ENCODE measurements at places on chromosomes 5 and 9.
A peak's percentile ranks its signal among the peaks of the same experiment; 100 is the strongest.

GRCh38 chr5:19837536-19838174 is 150.3 kb downstream of the CDH18 start:
- no peak for DNase-seq

DNA sequence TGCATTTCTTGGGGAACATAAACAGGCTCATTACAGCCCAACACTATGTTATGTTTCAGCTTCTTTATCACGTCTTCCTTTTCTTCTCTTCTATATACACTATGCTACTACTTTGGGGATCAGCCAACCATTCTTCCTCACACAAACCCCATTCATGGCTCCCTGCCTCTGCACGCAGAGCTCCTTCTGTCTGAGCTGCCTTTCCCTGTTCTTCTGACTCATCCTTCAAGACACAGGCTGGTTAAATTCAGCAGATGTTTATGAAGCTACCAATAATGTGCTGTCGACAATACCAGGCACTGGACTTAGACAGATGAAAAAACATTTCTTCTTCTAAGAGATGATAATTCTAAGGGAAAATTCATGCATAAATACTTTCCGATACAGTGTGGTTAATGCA is 102.5 kb upstream of the TXNDC8 start:
- DNase-seq: no peak

GRCh38 chr5:174599992-174600391 is 124.4 kb upstream of the MSX2 start:
- no peak for DNase-seq

DNA sequence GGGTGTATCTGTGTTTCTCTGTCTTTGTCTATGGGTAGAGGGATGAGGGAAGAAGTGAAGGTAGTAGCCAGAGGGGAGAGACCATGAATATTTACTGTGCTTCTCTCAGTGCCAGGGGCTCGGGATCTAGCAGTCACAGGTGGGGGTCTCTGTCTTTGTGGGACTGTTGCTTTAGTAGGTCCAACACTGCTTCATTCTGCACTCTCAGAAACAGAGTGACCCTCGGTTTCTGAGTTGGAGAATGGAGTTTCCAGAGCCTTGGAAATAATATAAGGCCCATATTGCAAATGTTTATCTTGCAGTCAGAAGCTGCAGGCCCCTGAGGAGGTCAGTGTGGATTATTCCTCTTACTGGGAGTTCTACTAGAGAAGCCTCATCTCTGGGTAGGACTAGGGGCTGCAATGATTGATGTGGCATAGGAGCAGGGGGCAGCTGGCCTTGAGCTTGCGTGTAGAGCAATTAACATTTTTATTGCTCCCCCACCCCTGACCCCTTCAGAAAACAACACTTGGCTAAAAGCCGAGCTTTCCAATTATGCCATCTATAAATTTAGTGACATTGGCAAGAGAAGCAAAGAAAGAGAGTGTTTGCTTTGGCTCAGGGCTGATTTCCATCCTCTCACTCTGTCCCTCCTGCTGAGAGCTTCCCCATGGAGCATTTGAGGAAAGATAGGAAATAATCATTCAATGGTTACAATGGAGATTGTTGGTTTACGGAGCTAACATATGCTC is 55.0 kb upstream of the TRPC7 start:
- peak; percentile 13 for DNase-seq

DNA sequence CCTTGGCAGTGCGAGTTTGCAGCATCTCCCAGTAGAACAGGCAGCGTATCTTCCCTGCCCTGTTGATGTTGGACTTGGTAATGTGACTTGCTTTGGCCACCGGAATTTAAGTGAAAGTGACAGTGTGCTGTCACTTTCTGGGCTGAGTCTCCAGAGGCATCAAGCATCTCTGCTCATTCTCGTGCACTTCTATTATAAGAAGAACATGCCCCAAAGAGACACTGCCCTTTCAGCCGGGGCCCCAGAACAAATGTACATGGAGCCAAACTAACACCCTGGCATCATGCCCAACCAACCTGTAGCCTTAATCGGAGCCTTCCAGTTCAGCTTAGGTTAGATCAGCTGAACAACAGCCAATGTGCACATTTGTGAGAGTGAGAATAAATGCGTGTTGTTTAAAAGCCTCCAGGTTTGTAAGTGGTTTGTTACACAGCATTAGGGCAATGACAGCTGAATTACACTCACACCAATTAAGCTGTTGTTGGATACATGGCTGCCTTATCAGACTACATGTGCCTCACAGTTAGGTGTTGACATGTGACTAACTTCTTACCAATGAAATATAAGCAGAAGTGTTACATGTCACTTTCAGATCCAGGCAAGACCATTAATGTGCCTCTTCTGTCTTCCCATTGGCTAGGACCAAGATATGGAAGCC is 22.1 kb upstream of the FRMD3 start:
- no peak for DNase-seq

DNA sequence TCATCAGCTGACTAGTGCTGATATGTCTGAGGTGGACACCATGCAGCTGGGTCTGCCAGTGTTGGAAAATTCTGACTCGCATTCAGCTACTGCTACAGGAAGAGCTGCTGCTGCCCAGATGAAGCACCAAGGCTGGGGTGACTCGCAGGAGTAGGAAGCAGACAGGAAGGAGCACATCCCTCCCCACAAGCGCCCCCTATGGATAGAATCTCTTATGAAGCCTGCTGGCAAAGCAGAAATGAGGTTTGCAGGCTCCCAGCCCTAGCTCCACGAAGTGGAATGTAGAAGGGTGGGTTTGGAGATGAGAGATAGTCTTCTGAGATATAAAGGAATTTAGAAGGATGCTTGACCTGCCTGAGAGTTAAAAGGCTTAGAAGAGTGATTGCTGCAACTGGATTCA is 443.0 kb downstream of the ACTL7B start:
- DNase-seq: no peak

DNA sequence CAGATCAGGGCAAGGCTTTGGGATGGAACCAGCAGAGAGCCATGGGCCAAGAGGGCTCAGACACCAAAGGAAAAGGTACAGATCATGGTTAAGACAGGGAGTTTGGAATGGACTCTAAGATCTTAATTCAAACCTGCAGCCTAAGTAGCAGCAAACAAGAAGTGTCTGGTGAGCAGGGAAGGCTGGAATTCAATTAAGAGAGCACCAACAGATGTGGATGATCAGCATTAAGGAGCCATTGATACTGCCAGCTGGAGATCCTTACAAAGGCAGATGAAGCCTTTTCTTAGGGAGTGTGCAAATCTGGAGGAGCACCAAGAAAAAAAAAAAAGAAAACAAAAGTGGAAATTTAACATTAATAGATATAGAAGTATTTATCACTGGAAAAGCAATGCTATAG is 516.8 kb downstream of the RASEF start:
- no peak for DNase-seq

GRCh38 chr5:32839106-32839505 is 128.0 kb downstream of the NPR3 start:
- DNase-seq: no peak

- DNase-seq: no peak
Observed at GRCh38 chr5:110354311-110354710, 372.2 kb downstream of the TMEM232 start.

DNA sequence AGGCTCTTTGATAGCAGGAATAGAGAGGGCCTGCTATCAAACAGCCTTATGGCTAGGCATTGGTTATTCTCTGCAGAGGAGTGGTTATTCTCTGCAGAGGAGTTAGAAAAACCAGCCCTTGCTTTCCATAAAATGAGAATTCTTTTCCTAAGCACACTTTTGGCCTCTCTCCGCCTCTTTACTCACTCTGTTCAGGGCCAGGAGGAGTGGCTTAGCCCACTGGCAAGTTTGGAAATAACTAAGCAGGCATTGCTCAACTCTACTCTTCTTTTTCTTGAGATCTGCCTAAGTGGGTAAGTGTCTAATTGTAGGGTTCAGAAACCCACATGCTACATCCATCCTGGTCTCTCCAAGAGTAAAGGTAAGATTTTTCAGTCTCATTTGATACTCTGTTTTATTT is 341.7 kb downstream of the KIAA0825 start:
- no peak for DNase-seq

DNA sequence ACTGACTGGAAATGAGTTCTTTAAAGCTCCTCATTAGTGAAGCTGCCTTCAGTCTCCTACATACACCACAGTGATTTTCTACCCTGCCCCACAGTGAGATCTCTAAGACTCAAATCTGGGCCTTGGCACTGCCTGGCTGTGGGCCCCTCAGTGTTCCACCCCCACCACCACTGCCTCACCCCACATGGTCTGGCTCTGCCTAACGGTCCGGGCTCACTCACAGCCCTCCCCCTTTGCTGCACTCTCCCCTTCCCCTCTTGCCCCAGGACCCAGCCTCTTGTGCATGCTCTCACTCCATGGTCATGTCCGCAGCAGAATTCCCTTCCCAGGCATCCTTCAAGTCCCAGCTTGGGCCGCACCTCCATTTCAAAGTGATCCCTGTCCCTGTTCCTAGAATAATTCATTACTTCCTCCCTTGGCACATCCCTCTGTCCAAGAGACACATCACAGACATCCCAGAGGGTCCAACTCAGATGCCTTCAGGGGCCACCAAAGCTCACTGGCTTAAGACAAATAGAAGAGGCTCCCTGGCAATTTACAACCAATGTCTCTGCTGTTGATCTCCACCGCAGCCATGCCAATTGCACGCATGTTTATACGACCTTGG is 56.7 kb downstream of the HRH2 start:
- no peak for DNase-seq

Measured in NCI-H187 treated with DMSO at 0.1 percent for 48 hours (cell line).